Stimulated activated CD4-positive, alpha-beta T cell treated with anti-CD3 and anti-CD28 coated beads, Interleukin-2, amount 100 ng/mL, for 24 hours (primary cell): ENCODE measurements at places on chromosomes 7 and 10.

GRCh38 chr7:152989889-152990380 is 230.4 kb downstream of the ACTR3B start:
- no peak for DNase-seq

DNA sequence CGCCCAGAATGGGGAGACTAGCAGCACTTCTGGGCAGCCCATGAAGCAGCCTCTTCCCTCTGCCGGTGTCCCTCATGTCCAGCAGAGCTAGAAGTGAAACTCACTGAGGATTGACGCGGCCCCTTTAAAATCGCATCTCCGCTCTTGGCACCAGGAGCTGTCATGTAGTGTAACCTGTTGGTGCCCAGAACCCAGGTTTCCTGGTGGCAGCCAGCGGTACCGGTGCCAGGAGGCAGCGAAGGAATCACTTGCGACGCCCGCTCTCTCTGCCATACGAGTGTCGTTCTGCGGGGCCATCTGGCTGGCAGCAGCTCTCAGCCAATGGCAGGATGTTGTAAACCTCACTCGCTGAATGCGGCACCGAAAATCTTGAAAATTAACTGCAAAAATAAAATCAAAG is 82.7 kb downstream of the CUX1 start:
- no peak for DNase-seq

GRCh38 chr7:5523052-5523711 is 99.5 kb upstream of the TNRC18 start:
- DNase-seq, result peak; percentile 53

DNA sequence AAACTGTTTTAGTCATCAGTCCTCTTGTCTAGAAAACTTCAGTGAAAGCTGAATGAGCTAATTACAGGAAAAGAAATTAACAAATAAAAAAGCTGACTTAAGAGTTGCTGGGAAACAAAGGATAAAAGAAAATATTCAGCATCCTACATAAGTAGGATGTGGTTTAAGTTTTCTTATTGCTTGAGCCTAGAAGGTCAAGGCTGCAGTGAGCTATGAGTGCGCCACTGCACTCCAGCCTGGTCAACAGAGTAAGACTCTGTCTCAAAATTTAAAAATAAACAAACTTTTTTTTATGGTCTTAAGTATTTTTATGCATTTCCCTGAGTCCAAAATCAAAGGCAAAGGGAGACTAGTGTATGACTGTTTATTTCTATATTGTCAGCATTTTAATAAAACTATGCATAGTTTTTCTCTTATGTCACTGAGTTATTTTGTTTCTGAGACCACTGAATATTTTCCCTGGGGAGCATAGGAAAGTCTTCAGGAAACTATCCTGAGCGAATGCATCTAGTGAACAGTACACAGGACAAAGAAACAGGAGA is 40.0 kb upstream of the LRRN3 start:
- no peak for DNase-seq

DNA sequence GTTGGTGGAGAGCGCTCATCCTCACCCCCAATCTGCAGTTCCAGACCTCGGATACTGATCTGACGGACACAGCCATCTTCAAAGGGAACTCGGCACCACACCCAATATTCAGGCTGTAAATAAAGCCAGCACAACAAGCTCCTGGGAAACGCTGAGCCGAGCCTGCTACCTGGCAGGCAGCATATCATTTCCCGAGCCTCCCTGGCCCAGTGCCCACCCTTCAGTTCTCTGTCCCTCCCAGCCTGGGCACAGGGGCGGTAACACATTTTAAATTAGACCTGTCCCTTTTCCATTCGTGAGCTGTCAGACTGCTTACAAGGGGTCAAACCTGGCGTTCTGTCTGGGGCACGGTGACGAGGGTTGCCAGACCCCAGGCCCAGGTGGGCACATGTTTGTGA is 250.5 kb downstream of the ARHGAP12 start:
- no peak for DNase-seq

GRCh38 chr7:96734343-96734742 is 24.7 kb upstream of the SEM1 start:
- DNase-seq, result no peak

GRCh38 chr7:157526913-157527634 is 190.3 kb downstream of the DNAJB6 start:
- DNase-seq, result peak; percentile 6

GRCh38 chr10:30591249-30591670 is 38.3 kb downstream of the LYZL2 start:
- DNase-seq, result peak; percentile 21

GRCh38 chr7:106405697-106406141 is 120.9 kb upstream of the NAMPT start:
- no peak for DNase-seq

GRCh38 chr7:47377741-47378140 is 204.2 kb downstream of the TNS3 start:
- no peak for DNase-seq

DNA sequence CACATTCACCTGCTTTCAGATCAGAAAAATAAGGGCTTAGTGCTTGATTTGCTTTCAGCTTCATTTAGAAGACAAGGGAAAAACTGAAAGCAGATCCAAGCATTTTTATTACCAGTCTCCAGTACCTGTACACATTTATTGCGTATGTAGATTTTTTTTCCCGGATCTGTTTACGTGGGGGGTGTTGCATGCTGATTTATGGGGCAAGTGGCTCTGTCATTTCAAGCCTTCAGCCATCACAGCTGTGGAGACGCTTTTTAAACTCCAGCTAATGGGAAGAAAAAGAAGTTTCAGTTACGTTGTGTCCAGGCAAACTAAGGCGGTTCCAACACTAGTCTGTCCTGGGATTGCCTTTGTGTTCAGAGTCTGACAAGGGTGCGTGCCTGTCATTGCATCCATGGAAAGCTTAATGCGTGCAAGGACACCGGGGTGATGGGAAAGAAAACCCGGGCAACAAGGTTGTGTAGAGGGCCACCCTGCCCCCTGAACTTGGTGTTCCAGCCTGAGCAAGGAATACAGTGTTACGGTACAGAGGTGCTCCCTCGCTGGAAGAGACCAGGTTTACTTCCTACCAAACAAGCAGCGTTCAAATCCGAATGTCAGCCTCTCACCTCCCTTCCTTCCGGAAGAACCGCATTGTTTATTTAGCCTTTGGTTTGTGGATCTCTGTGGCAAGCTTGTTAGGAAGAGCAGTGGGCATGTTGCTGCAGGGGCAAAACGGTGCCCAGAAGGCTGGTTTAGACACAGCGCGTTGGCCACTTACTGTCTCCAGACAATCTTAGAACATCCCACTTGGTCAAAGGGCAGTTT is 128.2 kb downstream of the FGFR2 start:
- DNase-seq, result no peak

DNA sequence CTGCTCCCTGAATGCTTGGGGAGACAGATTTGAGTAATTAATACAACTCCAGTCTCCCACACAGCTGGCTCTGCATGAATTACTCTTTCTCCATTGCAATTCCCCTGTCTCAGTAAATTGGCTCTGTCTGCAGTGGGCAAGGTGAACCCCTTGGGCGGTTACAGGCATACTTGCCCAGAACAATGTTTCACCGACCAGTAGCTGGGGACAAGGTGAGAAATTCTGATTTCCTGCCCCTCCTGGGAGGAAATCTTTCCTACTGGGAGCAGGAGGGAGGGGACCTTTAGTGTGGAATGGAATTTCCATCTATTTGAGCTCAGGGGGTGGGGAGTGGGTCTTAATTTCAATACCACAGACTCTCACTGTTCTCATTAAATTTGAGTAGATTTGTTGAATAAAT is 42.2 kb upstream of the FZD9 start:
- no peak for DNase-seq

DNA sequence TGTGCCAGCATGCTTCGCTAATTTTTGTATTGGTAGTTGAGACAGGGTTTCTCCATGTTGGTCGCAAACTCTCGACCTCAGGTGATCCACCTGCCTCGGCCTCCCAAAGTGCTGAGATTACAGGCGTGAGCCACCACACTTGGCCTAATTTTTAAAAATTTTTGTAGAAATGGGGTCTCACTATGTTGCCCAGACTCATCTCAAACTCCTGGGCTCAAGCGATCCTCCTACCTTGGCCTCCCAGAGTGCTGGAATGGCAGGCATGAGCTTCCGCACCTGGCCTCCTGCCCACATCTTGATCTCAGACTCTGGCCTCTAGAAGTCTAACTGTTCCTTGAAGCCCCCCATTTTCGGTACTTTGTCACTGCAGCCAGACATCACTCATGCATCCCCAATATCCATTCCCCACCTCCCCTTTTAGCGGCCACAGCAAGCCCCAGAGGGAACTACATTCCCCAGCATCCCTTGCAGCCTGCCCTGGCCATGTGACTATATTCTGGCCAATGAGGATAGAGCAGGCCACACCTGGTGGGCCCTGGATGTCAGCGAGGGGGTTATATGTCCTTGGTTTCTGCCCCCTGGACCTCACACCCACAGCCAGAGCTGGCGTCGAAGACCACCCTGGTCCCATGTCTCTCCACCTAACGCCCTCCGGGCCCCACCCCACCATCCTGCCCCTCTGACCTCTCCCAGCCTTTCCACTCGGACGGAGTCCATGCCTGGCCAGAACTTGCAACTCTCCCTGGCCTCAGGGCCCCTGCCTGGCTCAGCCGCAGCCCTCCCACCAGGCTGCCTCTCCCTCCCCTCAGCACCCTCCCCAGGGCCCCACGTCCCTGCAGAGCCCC is 33.8 kb downstream of the MICALL2 start:
- no peak for DNase-seq
